ENCODE measurements at places on chromosomes 2 and 18. TPM values are rescaled to one million over a fixed set of nuclear protein-coding genes. Genes with fewer than 3 reads are reported as not detected.
A peak's percentile ranks its signal among the peaks of the same experiment; 100 is the strongest.

- no peaks in the 10 kb centered on the region for H3K27me3 ChIP-seq
- H3K4me3 ChIP-seq, result no peak overlapping the region
- no peak overlapping the region for H3K27ac ChIP-seq
- H3K36me3 ChIP-seq, result no peaks in the 10 kb centered on the region
- no peak for DNase-seq
Observed at GRCh38 chr18:66325251-66325650, 278.6 kb downstream of the CDH19 start.

DNA sequence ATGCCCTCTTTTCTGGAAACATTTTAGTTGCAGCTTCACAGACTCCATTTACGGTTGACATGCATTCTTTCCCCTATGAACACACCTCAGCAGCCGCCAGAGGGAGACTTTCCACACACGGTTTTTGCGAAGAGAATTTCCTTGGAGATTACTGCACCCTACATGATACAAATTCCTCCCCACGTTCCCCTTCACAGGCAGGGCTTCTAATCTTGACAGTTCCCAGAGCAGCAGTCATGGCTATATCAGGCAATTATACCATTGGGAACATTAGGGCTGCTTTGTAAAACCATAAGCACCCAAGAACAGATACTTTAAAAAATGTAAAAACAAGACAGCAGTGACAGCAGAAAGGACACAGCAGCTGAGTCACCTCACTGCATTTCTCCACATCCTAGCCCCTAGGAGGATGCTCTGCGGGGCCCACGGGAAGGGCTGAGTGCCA, 253.8 kb downstream of the TGIF1 start:
- no peak overlapping the region for H3K27ac ChIP-seq
- no peak overlapping the region for H3K4me3 ChIP-seq
- DNase-seq, result peak; percentile 65

GRCh38 chr2:28539118-28539541, 43.3 kb downstream of the PLB1 start:
- H3K4me3 ChIP-seq, result no peak overlapping the region
- DNase-seq, result no peak
- H3K4me1 ChIP-seq, result no peaks in the 10 kb centered on the region
- H3K27me3 ChIP-seq, result no peaks in the 10 kb centered on the region

- H3K27ac ChIP-seq, result no peak overlapping the region
- H3K4me1 ChIP-seq, result peaks cover 31% of the 10 kb centered on the region
- no peaks in the 10 kb centered on the region for H3K27me3 ChIP-seq
- DNase-seq, result no peak
Observed at GRCh38 chr2:172438741-172439508, 11.5 kb downstream of the ITGA6 start.

DNA sequence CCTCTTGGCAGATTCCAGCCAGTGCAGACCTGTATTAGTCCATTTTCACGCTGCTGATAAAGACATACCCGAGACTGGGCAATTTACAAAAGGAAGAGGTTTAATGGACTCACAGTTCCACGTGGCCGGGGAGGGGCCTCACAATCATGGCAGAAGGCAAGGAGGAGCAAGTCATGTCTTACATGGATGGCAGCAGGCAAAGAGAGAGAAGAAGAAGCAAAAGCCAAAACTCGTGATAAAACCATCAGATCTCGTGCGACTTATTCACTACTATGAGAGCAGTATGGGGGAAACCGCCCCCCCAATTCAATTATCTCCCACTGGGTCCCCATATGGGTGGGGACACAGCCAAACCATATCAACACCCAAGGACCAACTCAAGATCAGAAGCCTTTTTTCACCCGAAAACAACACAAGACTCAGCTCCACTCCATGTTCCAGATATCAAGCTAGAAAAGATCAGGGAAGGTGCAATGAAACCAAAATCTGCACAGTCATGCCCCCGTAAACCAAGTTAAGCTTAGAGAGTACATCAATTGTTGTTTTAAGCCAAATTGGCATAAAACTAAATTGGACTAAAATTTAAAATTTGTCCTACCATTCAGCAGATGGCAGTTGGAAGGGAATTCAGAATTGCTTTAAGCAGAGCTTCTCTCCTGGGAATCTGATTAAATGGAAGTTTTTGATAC, 55.6 kb upstream of the FAM124B start:
- H3K27ac ChIP-seq, result no peak overlapping the region
- H3K27me3 ChIP-seq, result no peaks in the 10 kb centered on the region

DNA sequence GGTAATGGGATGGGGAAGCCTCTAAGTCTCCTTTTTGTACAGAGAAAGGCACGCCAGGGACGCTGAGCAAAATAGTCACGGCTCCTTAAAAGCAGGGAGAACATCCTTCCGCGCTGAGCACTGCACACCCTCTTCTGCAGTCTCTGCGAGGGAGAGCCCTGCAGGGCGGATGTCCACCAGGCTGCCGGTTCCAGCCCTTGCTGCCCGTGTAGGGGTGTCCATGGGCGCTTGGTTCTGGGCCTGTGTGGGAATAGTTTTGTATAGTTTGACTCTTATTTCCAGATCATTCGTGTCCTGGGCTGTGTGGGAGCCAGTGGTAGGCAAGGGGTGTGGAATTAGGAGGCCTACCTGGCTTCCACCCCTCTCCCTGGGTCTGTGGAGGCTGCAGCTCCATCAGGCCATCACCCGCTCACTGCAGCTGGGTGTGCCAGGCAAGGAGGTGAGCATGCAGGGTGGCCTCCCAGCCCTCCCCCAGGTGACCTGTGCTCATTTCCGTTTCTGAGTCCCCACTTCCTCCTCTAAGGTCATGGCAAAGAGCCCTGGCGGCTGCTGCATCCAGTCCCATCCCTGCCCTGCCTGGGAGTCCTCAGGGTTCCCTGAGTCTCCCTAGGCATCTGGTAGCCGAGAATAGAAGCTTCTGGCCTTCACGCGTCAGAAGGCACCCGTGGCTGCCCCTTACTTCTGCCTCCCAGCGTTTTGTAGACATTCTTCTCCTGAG, 202.6 kb downstream of the LDLRAD4 start:
- no peak overlapping the region for H3K4me3 ChIP-seq
- no peak for DNase-seq
- no peaks in the 10 kb centered on the region for H3K27me3 ChIP-seq
- H3K27ac ChIP-seq, result no peak overlapping the region

- no peak overlapping the region for H3K27ac ChIP-seq
- DNase-seq, result peak; percentile 45
- H3K4me3 ChIP-seq, result no peak overlapping the region
- peaks cover 11% of the 10 kb centered on the region for H3K4me1 ChIP-seq
- no peaks in the 10 kb centered on the region for H3K27me3 ChIP-seq
- H3K36me3 ChIP-seq, result no peaks in the 10 kb centered on the region
Observed at GRCh38 chr2:23712756-23713151, 214.2 kb downstream of the ATAD2B start.

- H3K36me3 ChIP-seq, result peaks cover 2% of the 10 kb centered on the region
- DNase-seq, result no peak
- H3K4me3 ChIP-seq, result no peak overlapping the region
- no peaks in the 10 kb centered on the region for H3K27me3 ChIP-seq
- no peaks in the 10 kb centered on the region for H3K4me1 ChIP-seq
- H3K27ac ChIP-seq, result no peak overlapping the region
Observed at GRCh38 chr2:210456571-210456970, 20.0 kb downstream of the LANCL1 start.

GRCh38 chr2:177799531-177799930, 273.0 kb downstream of the PDE11A start:
- DNase-seq, result peak; percentile 2
- peaks cover 2% of the 10 kb centered on the region for H3K4me1 ChIP-seq
- no peak overlapping the region for H3K4me3 ChIP-seq
- no peaks in the 10 kb centered on the region for H3K36me3 ChIP-seq
- H3K27ac ChIP-seq, result no peak overlapping the region

The ANKRD23 gene
- 3.5 TPM for total RNA-seq

The UGT1A10 gene
- not detected for total RNA-seq

The GALNT14 gene
- total RNA-seq, result 13.7 TPM

The SNTG2 gene
- 18.1 TPM for total RNA-seq

The ERFE gene
- total RNA-seq, result 2.5 TPM

The ZNF532 gene
- 240 TPM for total RNA-seq

The FRZB gene
- total RNA-seq, result 4.7 TPM

Measured in H1 (cell line).